Activated effector memory CD4-positive, alpha-beta T cell treated with Interleukin-2 at 50 U/mL for 16 hours (primary cell): ENCODE measurements at places on chromosomes 11 and 22.
A peak's percentile ranks its signal among the peaks of the same experiment; 100 is the strongest.

DNA sequence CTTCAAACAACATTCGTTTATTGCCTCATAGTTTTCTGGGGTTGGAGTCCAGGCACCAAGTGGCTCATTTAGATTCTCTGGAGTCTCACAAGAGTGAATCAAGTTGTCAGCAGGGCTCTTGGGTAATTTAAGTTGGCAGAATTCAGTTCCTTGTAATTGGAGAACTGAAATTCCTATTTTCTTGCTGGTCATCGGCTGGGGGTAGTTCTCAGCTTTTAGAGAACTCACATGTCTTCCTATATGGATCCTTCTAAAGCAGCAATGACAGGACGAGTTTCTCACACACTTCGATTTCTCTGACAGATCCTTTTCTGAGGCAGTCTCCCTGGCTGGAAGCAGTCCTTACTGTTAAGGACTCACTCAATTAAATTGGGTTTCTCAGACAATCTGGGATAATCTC, 17.3 kb upstream of the OOSP4B start:
- DNase-seq = no peak

GRCh38 chr11:62974848-62975522, 9.8 kb downstream of the SLC22A6 start:
- no peak for DNase-seq

DNA sequence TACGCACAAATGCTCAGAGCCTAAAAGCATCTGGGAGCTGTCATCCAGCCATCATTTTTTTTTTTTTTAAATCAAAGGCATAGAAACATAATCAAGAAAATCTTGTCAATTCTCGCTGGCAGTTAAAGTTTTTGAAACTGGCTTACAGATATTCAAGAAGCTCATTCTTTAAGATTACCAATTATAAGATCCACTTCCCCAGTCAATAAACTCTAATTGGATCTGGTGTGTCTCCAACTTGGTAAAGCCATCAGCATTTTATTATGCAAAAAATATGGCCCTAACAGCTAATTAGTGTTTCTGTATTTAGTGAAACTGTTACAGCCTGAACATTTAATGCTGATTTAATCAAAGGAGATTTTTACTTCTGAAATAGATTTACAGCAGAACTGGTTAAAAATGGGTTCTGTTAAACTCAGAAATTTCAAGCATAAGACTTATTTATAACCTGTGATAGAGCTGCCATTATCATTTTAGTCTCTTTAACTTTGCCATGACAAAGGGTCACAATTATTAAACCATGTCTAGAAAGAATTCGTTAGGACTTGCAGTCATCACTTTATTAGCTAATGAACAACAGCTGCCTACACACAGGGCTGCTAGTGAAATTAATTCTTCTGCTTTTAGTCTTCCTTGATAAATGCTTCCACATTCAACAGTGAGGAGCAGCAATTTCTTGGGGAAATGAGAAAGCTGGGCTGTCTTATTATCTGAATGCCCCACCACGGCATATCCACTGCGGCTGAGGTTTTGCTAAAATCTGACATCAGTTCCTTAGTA, 176.4 kb upstream of the PITPNB start:
- DNase-seq = no peak

GRCh38 chr11:130839981-130840666, 76.2 kb downstream of the SNX19 start:
- DNase-seq = no peak

- DNase-seq = no peak
Observed at GRCh38 chr11:74123008-74123448, 47.8 kb downstream of the C2CD3 start.

DNA sequence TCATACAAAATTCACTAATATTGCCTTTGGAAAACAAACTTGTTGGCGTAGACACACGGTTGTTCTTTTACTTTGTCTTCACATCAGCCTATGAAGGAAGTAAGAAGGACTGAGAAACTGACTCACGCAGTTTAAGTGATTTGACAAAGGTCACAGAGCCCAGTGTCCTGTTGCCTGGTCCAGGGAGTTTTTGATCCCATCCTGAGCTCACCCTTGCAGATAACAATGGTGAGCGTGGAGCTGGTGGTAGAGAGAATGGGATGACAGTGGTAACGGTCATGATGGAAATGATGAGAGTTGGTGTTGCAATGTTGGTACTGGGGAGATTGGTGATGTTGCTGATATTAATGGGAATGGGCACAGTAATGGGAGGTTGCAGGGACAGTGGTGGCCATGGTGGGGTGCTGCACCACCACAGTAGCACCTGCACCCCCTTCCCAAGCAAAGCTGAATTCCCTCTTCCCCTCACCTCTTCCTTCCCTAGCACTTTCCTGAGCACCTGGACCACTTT, 22.0 kb downstream of the CREB3L1 start:
- no peak for DNase-seq

DNA sequence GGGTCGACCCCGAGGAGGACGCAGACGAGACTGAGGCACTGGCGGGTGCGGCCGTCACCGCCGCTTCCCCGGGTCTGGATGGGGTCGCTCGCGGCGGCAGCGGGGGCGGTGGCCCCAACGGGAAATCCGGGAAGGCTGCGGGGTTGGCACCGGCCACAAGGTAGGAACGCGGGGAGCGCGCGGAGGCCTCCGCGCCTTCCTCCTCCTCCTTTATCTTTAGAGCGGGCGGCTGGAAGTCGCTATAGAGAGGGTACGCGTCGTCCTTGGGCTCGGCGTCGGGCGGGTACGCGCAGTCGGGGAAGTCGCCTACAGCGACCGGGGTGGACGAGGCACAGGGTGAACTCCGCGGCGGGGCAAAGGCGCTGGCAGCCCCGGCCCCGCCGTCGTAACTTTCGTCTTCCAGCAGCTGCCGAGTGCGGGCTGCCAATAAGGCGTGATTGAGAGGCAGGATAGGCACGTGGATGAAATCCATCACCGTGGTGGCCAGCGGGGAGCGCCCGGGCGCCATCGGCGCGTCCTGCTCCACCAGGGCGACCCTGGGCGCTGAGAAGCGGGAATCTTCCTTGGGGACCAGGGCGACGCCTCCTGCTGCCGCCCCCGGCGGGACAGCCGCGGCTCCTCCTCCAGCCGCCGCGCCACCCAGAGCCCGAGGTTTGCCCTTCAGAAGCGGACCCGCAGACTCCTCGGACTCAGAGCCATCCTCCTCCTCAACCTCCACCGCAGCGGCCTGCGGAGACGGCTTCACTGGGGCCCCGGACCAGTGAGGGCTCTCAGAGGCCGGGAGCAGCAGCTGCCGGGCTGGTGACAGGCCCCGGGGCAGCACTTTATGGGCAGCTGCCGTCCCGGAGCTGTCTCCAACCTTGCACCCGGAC, 1.7 kb downstream of the PGR start:
- DNase-seq = no peak

DNA sequence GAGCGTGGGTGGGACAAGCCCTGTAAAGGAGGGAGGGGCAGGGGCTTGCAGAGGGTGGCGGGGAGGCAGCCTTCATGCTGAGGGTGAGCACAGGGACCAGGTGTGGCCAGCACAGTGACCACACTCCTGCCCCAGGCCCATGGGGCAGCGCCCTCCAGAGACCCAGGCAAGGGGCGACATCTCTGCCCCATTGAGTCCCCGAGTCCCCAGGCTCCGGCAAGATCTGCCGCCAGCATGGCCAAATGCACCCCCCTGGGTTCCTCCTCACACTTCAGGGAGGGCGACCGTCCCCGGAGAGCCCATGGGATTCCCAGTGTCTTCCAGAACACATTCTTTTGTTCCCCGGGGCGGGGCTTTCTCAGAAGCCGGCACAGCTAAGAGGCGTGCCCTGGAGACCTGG, 362.5 kb downstream of the TBC1D22A start:
- DNase-seq = no peak

DNA sequence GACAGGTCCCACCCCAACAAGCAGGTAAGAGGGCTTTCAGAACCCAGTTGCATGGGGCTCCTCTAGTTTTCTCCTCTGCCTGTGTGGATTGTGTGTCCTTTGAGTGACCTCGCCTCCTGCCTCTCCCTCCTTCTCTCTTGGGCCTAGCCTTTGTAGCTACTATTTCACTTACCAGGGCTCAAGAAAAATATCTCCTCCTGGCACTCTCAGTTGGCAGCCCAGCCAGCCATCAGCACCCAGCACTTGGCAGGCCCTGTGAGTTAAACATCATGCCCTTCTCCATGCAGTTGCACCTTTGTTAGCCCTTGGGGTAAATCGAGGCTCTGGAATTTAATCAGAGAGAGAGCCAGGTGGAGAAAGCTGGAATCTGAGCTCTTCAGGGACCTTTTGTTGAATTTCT, 35.4 kb upstream of the SORL1-AS1 start:
- no peak for DNase-seq

DNA sequence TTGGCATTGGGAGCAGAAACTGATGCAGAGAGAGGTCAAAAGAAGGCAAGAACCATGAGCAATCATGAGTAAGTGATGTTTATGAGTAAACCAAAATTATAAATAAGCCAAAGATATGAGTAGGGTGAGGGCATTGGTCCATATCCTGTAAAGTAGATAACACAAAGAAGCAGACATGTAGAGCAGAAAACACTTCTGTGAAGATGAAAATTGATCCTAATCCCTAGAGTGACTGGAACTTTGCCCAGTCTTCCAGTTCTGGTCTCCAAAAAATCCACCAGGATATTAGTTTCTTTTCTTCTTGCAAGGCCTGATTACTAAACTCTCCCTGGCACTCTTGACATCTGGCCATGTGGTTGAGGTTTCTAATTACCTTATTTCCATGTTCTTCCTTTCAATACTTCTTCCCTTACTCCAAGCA, 13.7 kb upstream of the DRD2 start:
- no peak for DNase-seq

GRCh38 chr11:134464196-134464595, 52.2 kb upstream of the B3GAT1 start:
- no peak for DNase-seq

DNA sequence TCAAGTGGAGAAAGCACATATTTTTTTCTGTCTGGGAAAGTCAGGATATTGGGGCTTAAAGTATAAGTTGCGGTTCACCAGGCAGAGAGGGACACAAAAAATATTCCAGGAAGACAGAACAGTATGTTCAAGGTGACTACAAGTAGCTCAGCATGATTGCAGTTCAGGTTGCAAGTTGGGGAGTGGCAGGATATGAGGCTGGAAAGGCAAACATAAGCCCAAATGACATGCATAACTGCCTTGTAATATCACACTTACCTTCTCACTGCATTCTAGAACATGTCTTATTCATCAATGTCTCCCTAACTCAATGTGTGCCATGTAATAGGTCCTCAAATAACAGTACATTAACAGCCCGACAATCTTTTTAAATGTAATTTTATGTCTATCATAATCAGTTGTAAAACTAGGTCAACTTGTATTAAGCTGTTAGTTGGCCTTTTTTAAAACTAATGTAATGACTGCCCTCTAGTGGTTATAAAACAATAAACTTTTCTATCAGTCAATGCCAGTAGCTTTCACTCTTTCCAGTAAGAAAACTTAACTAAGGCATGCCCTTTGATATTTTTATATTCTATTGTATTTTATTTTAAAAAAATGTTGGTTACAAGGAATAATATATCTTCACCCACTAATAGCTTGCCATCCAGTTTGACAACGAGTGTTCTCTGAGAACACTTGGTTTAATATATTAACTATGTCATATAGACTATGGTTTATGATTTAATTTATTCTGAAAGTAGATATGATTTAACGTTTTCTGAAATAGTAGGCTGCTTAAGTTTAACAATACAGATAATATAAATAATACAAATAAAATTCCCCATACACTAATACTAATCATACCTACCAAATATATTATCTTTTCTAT, 39.4 kb upstream of the CFAP300 start:
- no peak for DNase-seq

GRCh38 chr11:830295-831117, 2.2 kb upstream of the CD151 start:
- DNase-seq = peak; percentile 34

GRCh38 chr22:44625421-44625760, 76.6 kb upstream of the PRR5 start:
- no peak for DNase-seq

DNA sequence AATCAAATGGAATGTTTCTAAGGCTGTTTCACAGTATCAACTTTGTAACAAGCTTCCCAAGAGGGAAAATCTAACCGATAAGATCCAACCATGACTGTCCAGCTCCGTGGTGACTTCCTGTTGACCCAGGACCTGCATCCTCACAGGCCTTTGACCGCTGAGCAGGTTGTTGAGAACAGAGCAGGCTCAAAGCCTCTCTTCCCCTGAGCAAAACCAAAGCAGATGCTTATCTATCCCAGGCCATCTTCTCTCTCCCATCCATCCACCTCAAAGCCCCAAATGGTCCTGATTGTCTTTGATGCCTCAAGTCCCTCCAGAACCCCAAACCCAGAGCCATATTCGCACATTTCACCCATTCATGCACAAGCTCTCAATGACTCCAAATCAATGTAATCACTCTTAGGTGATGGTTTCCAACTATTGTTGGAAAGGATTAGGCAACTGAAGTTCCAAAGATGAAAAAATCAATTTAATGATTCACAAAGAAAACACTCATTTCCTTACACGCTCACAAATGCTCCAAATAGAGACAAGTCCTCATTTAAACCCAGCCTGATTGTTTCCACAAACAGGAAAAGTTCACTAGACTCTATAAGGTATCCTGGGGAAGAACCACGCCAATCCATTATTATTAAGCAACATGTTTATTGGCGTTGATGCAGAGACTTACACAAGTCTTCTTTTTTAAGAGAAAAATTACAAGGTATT, 48.7 kb downstream of the C11orf58 start:
- DNase-seq = no peak

GRCh38 chr11:126465573-126466188, 110.2 kb downstream of the ST3GAL4 start:
- no peak for DNase-seq

DNA sequence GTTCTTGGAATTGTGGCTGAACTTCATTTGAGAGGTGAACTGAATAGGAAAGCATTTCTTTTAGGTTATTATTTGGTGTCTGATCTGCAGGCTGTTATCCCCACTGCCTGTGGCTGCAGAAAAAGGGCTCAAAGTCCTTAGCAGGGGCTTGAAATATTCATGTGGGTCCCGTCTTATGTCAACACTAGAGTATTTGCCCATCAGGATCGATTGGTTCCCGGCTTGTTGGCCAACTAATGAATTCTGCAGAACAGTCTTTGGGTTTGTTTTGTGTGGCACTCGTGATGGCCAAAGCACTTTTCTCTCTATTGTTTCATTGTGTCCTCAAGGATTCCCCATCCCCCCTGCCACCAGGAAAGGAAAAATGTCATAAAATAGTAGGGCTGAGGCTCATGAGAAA, 211.9 kb downstream of the MYO18B start:
- no peak for DNase-seq

GRCh38 chr11:70590356-70590991, 192.1 kb downstream of the CTTN start:
- DNase-seq = no peak

DNA sequence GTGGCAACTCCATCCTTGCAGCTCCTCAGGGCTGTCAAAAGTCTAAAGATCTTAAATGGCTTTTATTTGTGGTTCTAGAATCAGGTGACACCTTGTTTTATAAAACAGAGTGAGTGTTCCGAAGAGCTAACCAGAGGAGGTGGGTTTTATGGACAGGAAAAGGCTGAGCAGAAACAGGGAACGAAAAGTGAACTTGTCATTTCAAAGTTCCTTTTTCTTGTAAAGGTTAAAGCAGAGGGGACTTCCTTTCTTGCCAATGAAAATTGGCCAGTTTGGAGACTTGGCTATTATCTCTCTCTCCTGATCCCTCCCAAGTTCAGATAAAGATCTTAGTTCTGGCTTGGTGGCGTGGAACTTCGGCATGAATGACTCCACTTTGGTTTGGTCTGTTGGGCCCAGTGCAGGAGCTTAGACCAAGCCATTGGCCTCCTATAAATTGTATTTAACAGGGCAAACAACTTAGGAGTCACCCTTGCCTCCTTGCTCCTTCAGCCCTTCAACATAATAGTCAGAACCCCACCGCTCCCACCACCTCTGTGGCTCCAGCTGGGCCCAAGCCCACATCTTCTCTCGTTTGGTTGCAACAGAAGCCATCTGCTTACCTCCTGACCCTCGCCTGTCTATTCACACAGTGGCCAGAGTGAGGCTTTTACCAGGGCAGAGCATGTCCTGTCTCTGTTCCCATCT, 102.4 kb upstream of the THY1 start:
- DNase-seq = no peak
